ENCODE measurements at places on chromosomes 1 and 21.

DNA sequence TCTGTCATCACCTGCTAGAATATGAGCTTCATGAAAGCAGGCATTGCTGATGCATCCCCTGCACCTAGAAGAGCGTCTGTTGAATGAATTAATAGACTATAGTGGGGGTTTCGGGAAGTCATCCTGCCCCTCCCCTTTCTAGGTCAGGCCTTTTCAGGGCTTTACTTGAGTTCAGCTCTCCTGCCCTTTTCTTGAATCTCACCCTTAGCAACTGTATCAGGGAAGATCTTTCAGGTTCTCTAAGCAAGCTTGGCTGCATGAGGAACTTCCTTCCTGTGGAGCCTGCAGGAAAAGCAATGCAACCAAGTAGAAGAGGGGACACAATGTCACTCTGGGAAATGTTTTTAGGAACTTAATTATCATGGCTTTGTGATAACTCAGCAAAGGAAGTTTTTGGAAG, 27.2 kb upstream of the KIAA0040 start:
- no peaks in the 10 kb centered on the region for H3K36me3 ChIP-seq
- H3K4me3 ChIP-seq: no peak overlapping the region
- no peak overlapping the region for H3K27ac ChIP-seq
- peaks cover 12% of the 10 kb centered on the region for H3K4me1 ChIP-seq
- no peaks in the 10 kb centered on the region for H3K27me3 ChIP-seq

GRCh38 chr1:174344162-174344561, 103.6 kb upstream of the GPR52 start:
- DNase-seq: no peak
- no peaks in the 10 kb centered on the region for H3K36me3 ChIP-seq
- no peaks in the 10 kb centered on the region for H3K27me3 ChIP-seq

GRCh38 chr1:47533793-47534328, 96.0 kb downstream of the FOXD2 start:
- H3K36me3 ChIP-seq: no peaks in the 10 kb centered on the region
- DNase-seq: no peak
- peaks cover 10% of the 10 kb centered on the region for H3K27me3 ChIP-seq
- peaks cover 16% of the 10 kb centered on the region for H3K4me1 ChIP-seq

DNA sequence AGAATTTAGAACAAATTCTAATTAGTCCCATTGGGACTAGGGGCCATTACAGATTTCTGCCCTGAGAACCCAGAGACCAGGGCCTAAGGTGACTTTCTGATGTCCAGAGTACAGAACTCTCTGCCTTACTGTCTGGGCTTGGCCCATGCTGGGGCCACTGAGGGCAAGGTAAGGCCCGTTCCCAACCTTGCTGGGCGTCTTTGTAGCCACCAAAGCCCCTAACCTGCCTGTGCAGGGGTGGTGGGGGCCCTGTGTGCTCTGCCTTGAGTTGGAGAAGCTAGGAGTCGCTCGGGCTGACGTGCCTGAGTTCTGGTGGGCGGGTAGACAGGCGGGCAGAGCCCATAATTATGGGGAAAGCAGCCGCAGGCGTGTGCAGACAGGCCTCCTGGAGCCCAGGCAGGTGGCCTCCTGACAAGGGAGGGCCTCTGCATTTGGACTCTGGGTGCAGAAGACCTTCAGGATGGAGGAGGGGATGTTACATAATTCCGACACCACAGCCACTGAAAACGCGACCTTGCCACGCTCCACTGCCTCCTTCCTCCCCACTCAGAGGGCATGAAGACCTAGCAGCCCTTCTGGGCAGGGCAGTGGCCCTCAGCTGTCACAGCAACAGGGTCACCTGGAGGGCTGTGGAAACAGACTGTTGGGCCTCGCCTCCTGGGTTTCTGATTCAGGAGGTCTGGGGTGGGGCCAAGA, 239.9 kb upstream of the TMEM51 start:
- no peak overlapping the region for H3K4me3 ChIP-seq
- no peak overlapping the region for H3K27ac ChIP-seq
- peaks cover 19% of the 10 kb centered on the region for H3K4me1 ChIP-seq
- H3K27me3 ChIP-seq: no peaks in the 10 kb centered on the region
- H3K36me3 ChIP-seq: no peaks in the 10 kb centered on the region
- DNase-seq: no peak

Measured in neural progenitor cell (in vitro differentiated cells).